KG1 (cell line): ENCODE measurements at places on chromosomes 5 and 9.

DNA sequence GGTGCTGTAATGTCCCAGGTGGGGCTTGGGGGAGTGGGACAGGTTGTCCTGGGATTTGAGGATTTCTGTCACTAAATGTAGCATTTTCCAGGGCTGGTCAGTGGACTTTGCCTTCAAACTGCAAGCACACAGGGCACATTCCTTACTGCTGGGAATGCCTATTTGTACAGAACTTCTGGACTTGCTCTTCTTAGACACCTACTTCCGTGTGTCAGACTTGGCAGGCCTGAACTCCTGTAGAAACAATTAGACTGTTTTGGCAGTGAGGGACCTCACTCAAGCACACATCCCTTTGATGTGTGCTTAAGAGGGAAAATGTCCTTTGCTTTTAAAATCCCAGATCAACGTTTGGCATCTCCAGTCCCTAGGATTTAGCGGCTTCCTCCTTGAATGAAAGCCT lies 192.2 kb downstream of the PAPPA start:
- DNase-seq, result no peak

GRCh38 chr5:100904259-100904861 lies 1.3 kb upstream of the ST8SIA4 start:
- DNase-seq, result peak; percentile 12

- no peak for DNase-seq
Observed at GRCh38 chr5:112861638-112861985, 525 bp downstream of the SRP19 start.

DNA sequence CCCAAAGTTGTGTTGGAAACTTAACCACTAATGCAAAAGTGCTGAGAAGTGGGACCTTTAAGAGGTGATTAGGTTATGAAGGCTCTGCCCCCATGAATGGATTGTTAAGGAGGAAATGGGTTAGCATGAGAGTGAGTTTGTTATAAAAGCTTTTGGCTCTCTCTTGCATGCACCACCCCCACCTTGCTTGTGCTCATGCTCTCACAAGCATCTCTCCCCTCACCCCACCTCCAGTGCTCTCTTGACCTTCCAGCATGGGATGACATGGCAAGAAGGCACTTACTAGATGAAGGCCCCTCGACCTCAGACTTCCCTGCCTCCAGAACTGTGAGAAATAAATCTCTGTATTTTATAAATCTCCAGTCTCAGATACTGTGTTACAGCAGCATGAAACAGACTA lies 52.8 kb downstream of the RICTOR start:
- DNase-seq, result no peak

- DNase-seq, result no peak
Observed at GRCh38 chr9:86664603-86665002, 282.7 kb downstream of the GAS1 start.

DNA sequence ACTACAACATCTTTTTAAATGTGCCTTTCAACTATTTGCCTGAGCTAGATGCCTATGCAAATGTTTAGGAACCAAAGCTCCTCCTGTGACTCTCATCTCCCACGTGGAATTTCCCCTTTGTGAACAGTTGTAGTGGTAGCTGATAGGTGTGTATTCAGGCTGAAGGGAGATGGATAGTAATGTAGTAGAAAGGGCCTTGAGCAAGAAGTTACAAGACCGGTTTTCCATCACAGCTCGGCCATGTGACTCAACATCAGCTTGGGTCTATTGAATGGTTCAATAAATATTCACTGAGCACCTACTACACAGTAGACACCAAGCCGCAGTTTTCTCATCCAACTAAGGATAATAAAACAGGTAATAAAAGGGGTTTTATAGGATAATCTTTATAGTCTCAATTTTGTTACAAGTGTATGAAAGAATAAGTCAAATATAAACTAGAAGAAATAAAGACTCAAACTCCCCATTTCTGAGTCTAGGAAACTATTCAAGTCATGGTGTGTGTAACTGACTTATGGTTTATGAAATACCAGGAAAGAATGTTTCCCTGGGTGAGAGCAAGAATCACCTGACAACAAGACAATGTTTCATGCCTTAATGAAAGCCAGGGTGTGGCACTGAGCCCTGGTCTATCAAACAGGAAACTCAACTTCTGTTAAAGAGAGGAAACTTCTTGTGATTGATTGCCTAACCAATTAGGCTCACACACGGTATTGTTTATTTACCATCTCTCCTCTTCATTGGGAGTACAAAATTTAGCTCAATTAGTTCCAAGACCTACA lies 187.1 kb upstream of the SPEF2 start:
- DNase-seq, result no peak

- DNase-seq, result peak; percentile 97
Observed at GRCh38 chr5:76402251-76402885, 717 bp upstream of the IQGAP2 start.

- no peak for DNase-seq
Observed at GRCh38 chr9:107734256-107735013, 244.9 kb upstream of the KLF4 start.

DNA sequence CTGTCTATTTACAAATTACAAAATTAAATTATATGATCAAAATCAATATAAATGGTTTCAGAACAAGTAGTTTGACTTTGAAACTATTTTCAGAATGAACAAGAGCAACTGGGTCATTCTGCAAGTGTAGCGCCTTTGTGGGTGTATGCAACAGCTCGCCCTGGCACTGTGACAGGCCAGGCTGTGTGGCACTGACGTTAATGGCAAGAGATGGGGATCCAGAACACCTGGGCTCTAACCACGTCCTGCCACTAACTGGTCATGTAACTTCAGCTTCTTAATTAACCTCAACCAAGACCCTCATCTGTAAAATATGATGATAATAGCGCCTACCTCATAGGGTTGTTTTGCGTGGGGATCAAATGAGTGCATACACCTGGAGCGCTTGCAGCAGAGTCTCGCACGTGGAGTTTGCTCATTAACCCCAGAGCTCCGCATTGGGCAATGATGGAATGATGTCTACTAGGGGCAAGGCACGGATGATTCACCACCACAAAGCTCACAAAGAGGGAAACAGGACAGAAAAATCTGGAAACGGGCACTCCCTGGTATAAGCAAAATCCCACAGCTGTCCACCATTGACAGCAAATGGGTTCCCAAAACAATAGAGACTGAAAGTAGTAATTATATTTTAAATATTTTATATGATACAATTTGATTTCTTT lies 639.4 kb downstream of the SEMA5A start:
- no peak for DNase-seq

GRCh38 chr5:36390640-36391039 lies 88.9 kb upstream of the RANBP3L start:
- DNase-seq, result no peak

- no peak for DNase-seq
Observed at GRCh38 chr9:111037356-111037707, 938 bp downstream of the LPAR1 start.

DNA sequence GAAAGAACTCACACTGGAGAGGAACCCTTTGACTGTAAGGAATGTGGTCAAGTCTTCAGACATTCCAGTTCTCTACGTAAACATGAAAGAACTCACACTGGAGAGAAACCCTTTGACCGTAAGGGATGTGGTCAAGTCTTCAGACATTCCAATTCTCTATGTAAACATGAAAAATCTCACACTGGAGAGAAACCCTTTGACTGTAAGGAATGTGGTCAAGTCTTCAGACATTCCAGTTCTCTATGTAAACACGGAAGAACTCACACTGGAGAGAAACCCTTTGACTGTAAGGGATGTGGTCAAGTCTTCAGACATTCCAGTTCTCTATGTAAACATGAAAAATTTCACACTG lies 32.6 kb downstream of the MAPK9 start:
- no peak for DNase-seq

DNA sequence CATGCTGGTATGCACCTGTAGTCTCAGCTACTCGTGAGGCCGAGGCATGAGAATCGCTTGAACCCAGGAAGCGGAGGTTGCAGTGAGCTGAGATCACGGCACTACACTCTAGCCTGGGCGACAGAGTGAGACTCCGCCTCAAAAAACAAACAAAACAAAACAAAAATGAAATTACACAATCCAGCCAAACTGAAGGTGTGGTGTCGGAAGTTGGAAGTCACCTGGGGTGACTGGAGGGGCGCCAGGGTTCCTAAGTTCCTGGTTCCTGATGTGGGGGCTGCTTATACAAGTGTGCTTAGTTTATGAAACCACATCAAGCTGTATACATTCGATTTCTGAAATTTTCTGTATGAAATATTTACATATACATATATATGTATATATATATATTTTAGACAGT lies 3.7 kb upstream of the DOLPP1 start:
- no peak for DNase-seq

GRCh38 chr5:15615859-15616258 lies 115.9 kb downstream of the FBXL7 start:
- DNase-seq, result no peak

DNA sequence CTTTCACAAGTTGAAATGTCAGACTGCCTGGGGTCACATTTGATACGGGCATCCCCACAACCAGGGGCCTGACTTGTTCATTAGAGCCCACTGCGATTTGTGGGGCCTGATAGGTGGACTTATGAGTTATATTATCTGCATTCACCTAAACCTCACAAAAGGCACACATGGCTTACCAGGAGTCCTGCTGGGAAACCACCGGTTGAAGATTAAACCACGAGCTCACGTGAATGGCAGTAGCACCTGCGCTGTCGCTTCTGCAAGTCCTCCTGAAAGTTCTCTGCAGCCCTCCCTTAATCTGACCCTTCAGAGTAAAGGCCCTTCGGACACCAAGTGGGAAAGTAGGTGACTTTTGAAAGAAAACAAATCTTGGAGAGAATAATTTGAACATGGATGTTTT lies 68.9 kb downstream of the PPIC start:
- DNase-seq, result no peak

DNA sequence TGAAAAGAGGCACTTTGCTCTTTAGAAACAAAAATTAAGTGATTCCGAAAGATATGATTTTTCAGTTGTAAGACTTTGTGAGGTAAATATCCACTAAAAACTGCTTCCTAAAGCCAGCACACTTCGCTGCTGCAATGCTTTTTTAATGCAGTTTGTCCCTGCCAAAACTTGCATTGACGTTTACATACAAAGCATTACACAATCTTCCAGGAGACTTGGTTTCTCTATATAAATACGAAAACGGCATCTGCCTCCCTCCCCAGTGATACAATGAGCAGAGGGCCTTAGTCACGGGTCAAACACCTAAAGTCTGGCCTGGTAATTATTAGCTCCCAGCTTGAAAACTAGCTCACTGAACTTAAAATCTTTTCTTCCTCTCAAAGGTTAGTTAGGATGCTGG lies 170.7 kb downstream of the TSSK1B start:
- no peak for DNase-seq
